Brain (organoid and tissue), 16 donors: ENCODE measurements at places on chromosomes 13 and 19.

DNA sequence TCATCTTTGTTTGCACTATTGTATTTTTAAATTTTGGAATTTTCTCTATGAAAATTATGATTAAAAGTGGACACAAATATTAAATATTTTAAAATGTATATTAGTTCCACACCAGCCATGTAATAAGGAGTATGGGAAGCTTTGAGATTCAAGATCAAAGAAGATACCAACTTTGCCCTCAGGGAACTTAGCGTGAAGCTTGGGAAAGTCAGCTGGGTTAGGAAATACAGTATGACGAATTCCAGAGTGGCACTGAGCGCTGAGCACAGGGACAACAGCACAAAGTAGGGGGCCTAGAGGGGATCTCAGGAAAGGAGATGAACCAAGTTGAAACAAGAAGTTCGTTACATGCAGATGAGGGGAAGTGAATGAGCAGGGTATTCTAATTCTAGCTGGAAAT is 76.9 kb upstream of the SHISA2 start:
- no peak for DNase-seq

- no peak for DNase-seq
Measured at GRCh38 chr13:32073180-32073864, 41.7 kb downstream of the FRY start.

- DNase-seq = no peak
Measured at GRCh38 chr13:21050288-21051197, 10.8 kb downstream of the LATS2 start.

DNA sequence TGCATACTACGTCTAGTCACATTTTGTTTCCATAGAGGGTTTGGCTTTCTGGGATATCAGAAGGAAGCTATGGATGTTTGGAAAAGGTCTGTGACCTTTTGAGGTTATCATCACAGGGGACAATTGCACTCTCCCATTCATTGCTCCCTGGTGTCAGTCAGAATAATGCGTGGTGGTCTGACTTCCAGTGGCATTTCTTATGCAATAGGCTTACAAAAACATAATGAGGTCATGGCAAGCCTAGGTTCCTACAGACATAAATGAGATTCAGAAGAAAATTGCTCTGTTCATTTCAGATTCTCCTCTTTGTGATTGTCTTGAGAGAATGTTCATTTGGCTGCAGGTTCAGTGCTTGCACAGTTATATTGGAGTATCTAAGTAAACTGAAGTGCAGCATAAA is 54.6 kb downstream of the ARHGAP35 start:
- DNase-seq = no peak
